ENCODE measurements at places on chromosomes 5 and 9.

GRCh38 chr9:70773579-70773978 lies 347.8 kb downstream of the TRPM3 start:
- no peak for DNase-seq

- DNase-seq = no peak
Measured at GRCh38 chr5:180631549-180632383, 17.6 kb downstream of the FLT4 start.

DNA sequence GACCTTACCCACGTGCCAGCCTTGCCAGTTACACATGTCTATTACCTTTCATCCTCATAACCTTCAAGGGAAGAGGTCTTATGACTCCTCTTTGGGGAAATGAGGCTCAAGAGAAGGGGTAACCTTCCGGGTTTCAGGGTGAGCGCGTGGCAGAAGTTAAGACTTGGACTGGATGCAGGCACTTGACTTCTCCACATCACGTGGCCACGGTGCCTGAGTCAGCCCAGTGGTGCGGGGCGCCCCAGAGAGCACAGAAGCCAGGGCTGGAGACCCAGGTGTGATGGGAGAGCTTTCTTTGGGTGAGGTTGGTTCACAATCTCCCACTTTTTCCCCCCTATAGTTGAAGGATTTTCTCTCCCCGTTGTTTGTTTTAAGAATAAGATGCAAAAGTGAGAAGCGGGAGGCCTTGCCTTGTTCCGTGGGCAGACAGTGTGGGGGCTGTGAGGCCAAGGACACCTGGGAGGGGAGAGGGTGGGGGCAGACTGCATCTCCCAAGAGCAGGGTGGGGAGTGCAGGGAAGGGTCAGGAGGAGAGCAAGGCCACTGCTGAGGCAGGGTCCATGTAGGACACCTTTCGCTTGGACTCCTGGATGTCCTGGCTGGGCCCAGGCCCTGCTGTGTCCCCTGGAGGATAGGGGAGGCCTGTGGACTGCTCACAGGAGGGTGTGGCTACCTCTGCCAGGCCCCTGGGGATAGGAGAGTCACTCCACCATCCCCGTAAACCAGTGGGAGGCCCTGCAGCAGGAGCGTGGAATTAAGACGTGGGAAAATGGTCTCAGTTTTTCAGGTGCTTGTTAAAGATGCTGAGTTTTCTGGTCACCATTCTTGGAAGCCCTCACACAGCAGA lies 90.0 kb upstream of the CTSL start:
- no peak for DNase-seq

DNA sequence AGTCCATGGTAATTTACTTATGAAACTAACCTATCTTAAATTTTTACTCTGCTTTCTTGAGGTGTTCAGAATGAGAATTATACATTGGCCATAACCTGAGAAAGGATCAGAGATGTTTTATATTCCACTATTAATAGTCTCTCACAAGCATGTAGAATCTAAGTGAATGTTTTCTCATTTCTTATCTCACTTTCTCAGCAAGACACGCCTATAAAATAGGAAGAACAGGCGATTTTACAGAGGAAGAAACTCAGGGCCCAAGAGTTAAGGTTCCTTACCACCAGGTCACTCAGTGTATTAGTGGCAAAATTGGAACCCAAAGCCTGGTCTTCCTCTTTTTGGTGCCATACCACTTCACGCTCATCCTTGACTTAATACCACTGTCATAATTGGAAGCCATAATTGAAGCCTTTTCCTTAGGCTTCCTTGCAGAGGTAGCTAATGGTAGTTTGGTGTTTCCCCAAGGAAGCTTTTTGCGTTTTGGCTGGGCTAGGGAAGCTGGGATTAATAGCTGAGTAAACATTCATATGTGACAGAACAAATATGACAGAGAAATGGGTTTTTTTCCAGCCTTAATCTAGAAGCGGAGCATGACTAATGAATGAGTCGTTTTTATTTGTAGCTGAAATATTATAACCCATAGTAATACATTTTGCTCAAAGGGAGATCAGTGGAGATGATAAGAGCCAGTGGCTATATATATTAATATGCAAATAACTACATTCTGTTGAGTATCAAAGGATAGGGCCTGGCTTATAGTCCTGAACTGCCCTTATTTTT lies 16.9 kb downstream of the HMGXB3 start:
- DNase-seq = no peak

- no peak for DNase-seq
Measured at GRCh38 chr9:97714435-97714834, 17.3 kb upstream of the XPA start.

- DNase-seq = no peak
Measured at GRCh38 chr5:161007879-161008278, 155.9 kb upstream of the ATP10B start.

- no peak for DNase-seq
Measured at GRCh38 chr9:114098936-114099668, at the start of gene KIF12. Gene KIF12, minus strand, starts transcription at chr9:114099292. Its CDS starts 16 bp downstream, at chr9:114099276.

- no peak for DNase-seq
Measured at GRCh38 chr5:82859451-82860140, 217.6 kb downstream of the TMEM167A start.

- no peak for DNase-seq
Measured at GRCh38 chr5:168886157-168886556, 307.0 kb upstream of the PANK3 start.
